Mesothelial cell of epicardium (in vitro differentiated cells): ENCODE measurements at places on chromosomes 12 and 14. TPM values are rescaled to one million over a fixed set of nuclear protein-coding genes. Genes with fewer than 3 reads are reported as not detected.

GRCh38 chr12:1130164-1130563 is 139.1 kb downstream of the ERC1 start:
- H3K27ac ChIP-seq, result peak overlapping the region; percentile 27
- no peak overlapping the region for H3K4me3 ChIP-seq
- peaks cover 19% of the 10 kb centered on the region for H3K36me3 ChIP-seq

- no peaks in the 10 kb centered on the region for H3K36me3 ChIP-seq
- H3K4me3 ChIP-seq, result no peak overlapping the region
- H3K27ac ChIP-seq, result no peak overlapping the region
- H3K27me3 ChIP-seq, result peaks cover 2% of the 10 kb centered on the region
- DNase-seq, result no peak
Measured at GRCh38 chr12:67980391-67980790, 8.9 kb upstream of the IFNG-AS1 start.

DNA sequence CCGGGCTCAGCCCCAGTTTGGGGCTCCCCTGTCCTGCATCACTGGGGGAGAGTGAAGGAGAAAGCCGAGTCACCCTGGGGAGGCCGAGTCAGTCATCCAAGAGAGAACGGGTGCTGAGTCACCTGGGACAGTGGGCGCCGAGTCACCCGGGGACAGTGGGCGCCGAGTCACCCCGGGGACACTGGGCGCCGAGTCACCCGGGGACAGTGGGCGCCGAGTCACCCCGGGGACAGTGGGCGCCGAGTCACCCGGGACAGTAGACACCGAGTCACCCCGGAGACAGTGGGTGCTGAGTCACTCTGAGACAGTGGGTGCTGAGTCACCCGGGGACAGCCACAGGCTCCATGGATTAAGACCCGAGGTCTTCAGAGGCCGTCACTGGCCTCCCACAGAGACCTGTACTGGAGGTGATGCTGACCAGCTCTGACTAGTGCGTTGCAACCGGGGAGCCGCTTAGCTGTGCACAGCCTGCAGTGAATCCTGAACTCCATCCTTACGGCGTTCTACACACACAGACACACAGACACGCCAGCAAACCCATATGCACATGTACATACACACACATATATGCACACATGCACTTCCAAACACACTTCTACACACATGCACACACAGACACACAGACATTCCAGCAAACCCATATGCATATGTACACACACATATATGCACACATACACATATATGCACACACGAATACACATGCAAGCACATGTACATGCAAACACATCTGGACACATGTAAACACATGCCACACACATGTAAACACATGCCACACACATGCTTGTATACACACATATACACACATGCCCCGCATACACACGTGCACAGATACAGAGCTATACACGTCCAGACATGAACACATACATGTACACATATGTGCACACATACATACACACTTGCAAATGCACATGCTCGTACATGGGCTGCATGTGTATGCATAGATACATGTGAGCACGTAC is 64.9 kb upstream of the GALNT9 start:
- no peak overlapping the region for H3K27ac ChIP-seq
- H3K36me3 ChIP-seq, result no peaks in the 10 kb centered on the region
- no peak overlapping the region for H3K4me3 ChIP-seq

DNA sequence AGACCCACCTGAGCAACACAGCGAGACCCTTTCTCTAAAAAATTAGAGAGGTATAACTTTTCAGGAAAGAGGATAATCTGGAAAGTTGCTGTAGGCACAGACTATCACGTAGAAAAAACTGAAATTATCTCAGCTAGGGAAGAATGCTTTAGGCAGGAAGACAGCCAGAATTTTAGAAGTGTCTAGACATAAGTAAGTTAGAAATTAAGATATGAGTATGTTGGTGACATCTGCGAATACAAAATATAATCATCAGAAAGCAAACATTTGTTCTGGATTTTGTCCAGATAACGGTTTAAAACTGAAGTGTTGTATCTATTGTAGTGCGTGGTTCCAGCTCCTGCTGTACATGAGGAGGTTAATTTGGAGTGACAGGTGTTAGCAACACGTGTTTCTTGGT is 123.2 kb downstream of the FBXL14 start:
- H3K27me3 ChIP-seq, result no peaks in the 10 kb centered on the region
- H3K4me1 ChIP-seq, result peaks cover 19% of the 10 kb centered on the region
- no peak for DNase-seq
- no peak overlapping the region for H3K4me3 ChIP-seq

Gene SMCO2
- not detected in 3 replicates for total RNA-seq

DNA sequence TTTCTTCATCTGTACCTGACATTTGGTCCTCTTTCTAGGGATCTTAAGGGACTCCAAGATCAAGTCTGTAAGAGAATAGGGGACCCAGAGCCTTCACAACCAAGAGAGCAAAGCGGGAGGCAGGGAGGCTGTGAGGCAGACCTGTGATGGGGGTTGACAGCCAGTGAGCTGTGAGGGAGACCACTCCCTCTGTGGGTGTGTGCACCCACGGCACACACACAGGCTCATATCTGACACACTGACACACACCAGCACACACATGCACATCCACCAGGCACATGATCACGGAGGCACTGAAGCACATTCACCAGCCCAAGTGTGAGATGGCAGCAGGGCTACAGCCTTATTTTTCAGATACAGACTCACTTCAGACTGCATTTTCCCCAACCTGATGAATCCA is 55.2 kb downstream of the SPTB start:
- H3K27ac ChIP-seq, result no peak overlapping the region
- no peaks in the 10 kb centered on the region for H3K36me3 ChIP-seq
- H3K27me3 ChIP-seq, result peaks cover 6% of the 10 kb centered on the region
- H3K4me1 ChIP-seq, result peaks cover 18% of the 10 kb centered on the region
- no peak for DNase-seq

GRCh38 chr12:113875691-113876090 is 90.4 kb downstream of the RBM19 start:
- H3K4me1 ChIP-seq, result peaks cover 5% of the 10 kb centered on the region
- H3K27ac ChIP-seq, result peak overlapping the region; percentile 63
- H3K36me3 ChIP-seq, result peaks cover 20% of the 10 kb centered on the region
- H3K27me3 ChIP-seq, result no peaks in the 10 kb centered on the region
- no peak overlapping the region for H3K4me3 ChIP-seq

- H3K27me3 ChIP-seq, result no peaks in the 10 kb centered on the region
- no peaks in the 10 kb centered on the region for H3K36me3 ChIP-seq
- no peak for DNase-seq
Measured at GRCh38 chr14:22558221-22558913, 30.7 kb downstream of the DAD1 start.

Gene MYO1H
- total RNA-seq, result not detected in 3 replicates

DNA sequence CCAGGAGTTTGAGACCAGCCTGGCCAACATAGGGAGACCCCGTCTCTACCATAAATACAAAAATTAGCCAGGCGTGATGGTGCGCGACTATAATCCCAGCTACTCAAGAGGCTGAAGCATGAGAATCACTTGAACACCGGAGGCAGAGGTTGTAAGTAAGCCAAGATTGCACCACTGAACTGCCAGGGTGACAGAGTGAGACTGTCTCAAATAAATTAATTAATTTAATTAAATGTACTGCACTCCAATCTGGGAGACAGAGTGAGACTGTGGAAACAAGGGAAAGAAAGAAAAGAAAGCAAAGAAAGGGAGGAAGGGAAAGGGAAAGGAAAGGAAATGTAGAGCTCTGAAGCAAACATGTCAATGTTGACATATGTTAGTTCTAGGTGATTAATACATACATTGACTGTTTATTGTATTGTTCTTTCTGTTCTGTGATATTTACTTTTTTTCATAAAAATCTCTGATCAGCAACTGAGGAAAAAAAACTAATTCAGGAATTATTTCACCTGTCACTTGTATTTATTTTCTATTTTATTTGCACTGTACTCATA is 99.6 kb downstream of the DENND5B start:
- DNase-seq, result no peak
- H3K27ac ChIP-seq, result peak overlapping the region; percentile 79
- peaks cover 8% of the 10 kb centered on the region for H3K36me3 ChIP-seq

- no peaks in the 10 kb centered on the region for H3K36me3 ChIP-seq
- H3K27me3 ChIP-seq, result no peaks in the 10 kb centered on the region
- H3K4me3 ChIP-seq, result no peak overlapping the region
- H3K27ac ChIP-seq, result no peak overlapping the region
- H3K4me1 ChIP-seq, result no peaks in the 10 kb centered on the region
Measured at GRCh38 chr12:70962226-70962794, 41.8 kb upstream of the PTPRR start.

GRCh38 chr14:75553157-75553556 is 25.3 kb upstream of the FLVCR2 start:
- H3K4me3 ChIP-seq, result no peak overlapping the region
- H3K4me1 ChIP-seq, result peaks cover 31% of the 10 kb centered on the region
- H3K27me3 ChIP-seq, result peaks cover 3% of the 10 kb centered on the region

DNA sequence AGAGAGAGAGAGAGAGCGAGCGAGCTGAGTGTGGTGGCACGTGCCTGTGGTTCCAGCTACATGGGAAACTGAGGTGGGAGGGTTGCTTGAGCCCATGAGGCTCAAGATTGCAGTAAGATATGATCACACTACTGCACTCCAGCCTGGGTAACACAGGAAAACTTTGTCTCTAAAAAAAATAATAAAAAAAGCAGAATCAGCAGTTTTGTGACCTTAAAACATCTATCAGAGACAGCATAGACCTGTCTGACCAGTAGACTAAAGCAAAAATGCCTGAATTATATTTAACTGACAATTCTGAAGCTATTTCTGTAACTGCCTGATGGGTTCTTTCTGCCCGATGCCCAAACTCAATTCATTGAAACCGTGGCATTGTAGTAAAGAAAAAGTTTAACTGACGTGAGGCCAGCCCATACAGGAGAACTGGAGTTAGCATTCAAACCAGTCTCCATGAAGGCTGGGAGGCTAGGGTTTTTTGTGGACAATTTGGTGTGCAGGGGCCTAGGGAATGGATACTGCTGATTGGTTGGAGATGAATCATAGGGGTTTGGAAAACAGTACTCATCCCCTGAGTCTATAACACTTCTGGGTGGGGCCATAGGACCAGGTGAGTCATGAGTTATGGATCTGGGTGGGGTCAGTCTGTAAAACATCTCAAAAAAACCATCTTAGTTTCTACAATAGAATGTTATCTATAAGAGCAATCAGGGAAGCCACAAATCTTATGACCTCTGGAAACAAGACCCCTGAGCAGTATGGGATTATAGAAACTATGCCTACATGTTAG is 8.0 kb upstream of the RASSF8 start:
- peaks cover 13% of the 10 kb centered on the region for H3K36me3 ChIP-seq
- DNase-seq, result no peak
- no peak overlapping the region for H3K27ac ChIP-seq
- H3K4me3 ChIP-seq, result no peak overlapping the region

DNA sequence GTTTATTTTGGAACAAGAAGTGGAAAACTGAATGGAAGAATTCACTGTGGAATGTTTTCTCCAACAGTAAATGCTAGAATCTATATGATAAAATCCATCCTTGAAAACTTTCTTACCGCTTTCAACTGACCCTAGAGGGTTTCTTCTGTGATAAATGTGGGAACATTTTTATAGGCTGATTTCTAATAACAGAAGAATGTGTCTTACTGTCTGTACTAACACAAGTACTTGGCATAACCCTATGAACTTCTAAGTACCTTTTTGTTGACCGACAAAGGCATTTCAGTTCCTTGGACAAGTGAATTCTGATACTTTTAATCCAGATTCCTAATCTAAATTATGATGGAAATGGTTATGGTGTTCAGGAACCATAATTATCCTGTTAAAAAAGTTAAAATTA is 1109.7 kb upstream of the FLRT2 start:
- H3K4me1 ChIP-seq, result peaks cover 22% of the 10 kb centered on the region
- H3K27me3 ChIP-seq, result no peaks in the 10 kb centered on the region
- H3K27ac ChIP-seq, result peak overlapping the region; percentile 86
- H3K36me3 ChIP-seq, result peaks cover 15% of the 10 kb centered on the region
- no peak overlapping the region for H3K4me3 ChIP-seq
- DNase-seq, result no peak

DNA sequence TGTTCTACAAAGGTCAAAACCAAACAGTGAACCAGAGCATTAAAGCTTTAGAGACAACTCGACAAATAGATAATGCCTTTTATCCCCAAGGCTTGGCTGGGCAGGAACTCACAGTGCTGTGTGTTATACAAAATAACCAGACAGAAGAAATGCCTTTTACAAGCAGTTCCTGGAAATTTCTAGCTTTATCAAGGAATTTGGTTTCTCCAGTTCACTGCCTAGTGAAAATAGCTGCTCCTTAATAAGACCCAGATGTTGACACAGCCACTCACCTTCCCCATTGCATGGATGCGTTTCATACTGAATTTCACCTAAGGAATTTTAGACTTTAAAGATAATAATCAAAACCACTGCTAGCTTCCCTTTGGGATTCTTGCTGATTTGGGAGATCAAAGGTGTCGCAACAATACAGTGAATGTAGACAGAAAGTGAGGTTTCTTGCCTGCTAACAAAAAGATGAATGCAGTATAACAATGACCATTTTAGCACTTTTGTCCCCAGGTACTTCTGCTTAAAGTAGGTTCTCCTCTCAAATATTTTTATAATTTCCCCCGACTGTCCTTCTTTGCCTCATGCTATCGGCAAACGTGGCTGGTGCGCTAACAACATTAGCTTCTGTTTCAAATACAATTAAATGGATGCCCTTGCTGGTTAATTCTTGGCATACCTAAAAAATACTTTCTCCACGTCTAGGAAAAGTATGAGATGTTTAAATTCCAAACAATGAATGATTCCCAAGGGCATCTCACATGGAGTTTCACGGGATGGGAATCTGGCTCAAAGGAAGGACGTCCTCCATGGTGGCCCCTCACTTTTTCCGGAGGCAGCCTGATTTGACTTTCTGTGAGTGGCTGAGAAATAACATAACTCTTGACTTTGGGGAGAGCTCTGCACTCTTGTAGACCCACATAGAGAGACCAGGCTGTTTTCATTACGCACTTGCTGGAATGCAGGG is 162.4 kb downstream of the C12orf75 start:
- H3K4me3 ChIP-seq, result no peak overlapping the region
- H3K36me3 ChIP-seq, result peaks cover 7% of the 10 kb centered on the region
- no peak for DNase-seq
- no peaks in the 10 kb centered on the region for H3K27me3 ChIP-seq
- peak overlapping the region; percentile 91 for H3K27ac ChIP-seq

Gene SIX6
- not detected in 3 replicates for total RNA-seq

- no peak for DNase-seq
- H3K27ac ChIP-seq, result no peak overlapping the region
- H3K36me3 ChIP-seq, result no peaks in the 10 kb centered on the region
Measured at GRCh38 chr12:76308866-76309265, 39.3 kb downstream of the BBS10 start.

GRCh38 chr14:76720382-76720813 is 40.9 kb upstream of the VASH1 start:
- H3K36me3 ChIP-seq, result no peaks in the 10 kb centered on the region
- H3K4me1 ChIP-seq, result peaks cover 35% of the 10 kb centered on the region
- DNase-seq, result no peak
- peaks cover 11% of the 10 kb centered on the region for H3K27me3 ChIP-seq
- no peak overlapping the region for H3K4me3 ChIP-seq
- H3K27ac ChIP-seq, result peak overlapping the region; percentile 85

Gene KRT75
- total RNA-seq, result not detected in 3 replicates

GRCh38 chr14:32397861-32398640 is 69.0 kb downstream of the AKAP6 start:
- H3K36me3 ChIP-seq, result no peaks in the 10 kb centered on the region
- H3K4me3 ChIP-seq, result no peak overlapping the region
- DNase-seq, result no peak

GRCh38 chr12:57124261-57124877 is 3.9 kb upstream of the LRP1 start:
- DNase-seq, result no peak
- H3K4me1 ChIP-seq, result peaks cover 11% of the 10 kb centered on the region
- H3K4me3 ChIP-seq, result no peak overlapping the region
- H3K36me3 ChIP-seq, result no peaks in the 10 kb centered on the region

Gene ZNF10
- total RNA-seq, result 26.0 to 30.6 TPM (median 27.6 TPM) in 3 replicates

- DNase-seq, result no peak
- no peak overlapping the region for H3K4me3 ChIP-seq
- no peak overlapping the region for H3K27ac ChIP-seq
- no peaks in the 10 kb centered on the region for H3K27me3 ChIP-seq
- H3K36me3 ChIP-seq, result no peaks in the 10 kb centered on the region
Measured at GRCh38 chr14:39228509-39229221, 5.0 kb upstream of the MIA2 start.
